ENCODE measurements at places on chromosomes 12 and 14. TPM values are rescaled to one million over a fixed set of nuclear protein-coding genes. Genes with fewer than 3 reads are reported as not detected.

- H3K4me3 ChIP-seq = no peak overlapping the region
- peaks cover 8% of the 10 kb centered on the region for H3K36me3 ChIP-seq
- H3K27me3 ChIP-seq = peaks cover 31% of the 10 kb centered on the region
- DNase-seq = no peak
Observed at GRCh38 chr14:64718762-64719161, 14.5 kb downstream of the PLEKHG3 start.

GRCh38 chr12:105801351-105801750 lies 337.4 kb downstream of the NUAK1 start:
- no peak for DNase-seq
- H3K27me3 ChIP-seq = peaks cover 7% of the 10 kb centered on the region
- H3K27ac ChIP-seq = no peak overlapping the region
- peaks cover 6% of the 10 kb centered on the region for H3K36me3 ChIP-seq
- H3K4me1 ChIP-seq = peaks cover 14% of the 10 kb centered on the region
- no peak overlapping the region for H3K4me3 ChIP-seq

- no peak for DNase-seq
- no peaks in the 10 kb centered on the region for H3K4me1 ChIP-seq
- H3K27ac ChIP-seq = no peak overlapping the region
- no peaks in the 10 kb centered on the region for H3K27me3 ChIP-seq
- no peaks in the 10 kb centered on the region for H3K36me3 ChIP-seq
- H3K4me3 ChIP-seq = no peak overlapping the region
Observed at GRCh38 chr12:87253157-87253556, 776.0 kb downstream of the C12orf50 start.

DNA sequence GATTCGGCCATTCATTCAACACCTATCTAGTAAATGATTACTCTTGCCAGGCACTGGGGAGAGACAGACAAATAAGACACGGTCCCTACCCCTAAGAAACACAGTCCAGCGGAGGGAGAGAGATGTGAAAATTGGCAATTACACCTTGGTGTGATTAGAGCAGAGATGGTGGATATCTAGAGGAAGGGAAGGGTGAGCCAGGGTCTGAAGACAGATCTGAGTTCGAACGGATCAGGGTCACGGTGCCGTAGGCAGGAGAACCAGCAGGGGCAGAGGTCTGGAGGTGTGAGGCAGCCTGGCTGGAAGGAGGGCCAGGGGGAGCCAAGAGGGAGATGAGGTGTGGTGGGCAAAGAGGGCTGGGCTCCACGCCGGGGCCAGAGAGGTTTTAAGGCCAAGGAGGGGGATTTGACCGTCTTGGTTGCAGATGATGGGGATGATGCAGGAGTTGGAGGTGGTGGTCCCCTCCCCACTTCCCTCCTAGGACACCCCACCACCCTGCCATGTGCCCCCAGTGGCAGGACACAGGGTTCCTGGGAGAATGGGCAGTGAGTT lies 27.1 kb downstream of the FAM222A start:
- DNase-seq = peak; percentile 10
- no peak overlapping the region for H3K4me3 ChIP-seq
- H3K27me3 ChIP-seq = peaks cover 5% of the 10 kb centered on the region

The SDR9C7 gene
- total RNA-seq = 0.39 TPM

The SAMD15 gene
- 0.47 TPM for total RNA-seq
